H1 (cell line): ENCODE measurements at places on chromosomes 7 and 10. TPM values are rescaled to one million over a fixed set of nuclear protein-coding genes. Genes with fewer than 3 reads are reported as not detected.

DNA sequence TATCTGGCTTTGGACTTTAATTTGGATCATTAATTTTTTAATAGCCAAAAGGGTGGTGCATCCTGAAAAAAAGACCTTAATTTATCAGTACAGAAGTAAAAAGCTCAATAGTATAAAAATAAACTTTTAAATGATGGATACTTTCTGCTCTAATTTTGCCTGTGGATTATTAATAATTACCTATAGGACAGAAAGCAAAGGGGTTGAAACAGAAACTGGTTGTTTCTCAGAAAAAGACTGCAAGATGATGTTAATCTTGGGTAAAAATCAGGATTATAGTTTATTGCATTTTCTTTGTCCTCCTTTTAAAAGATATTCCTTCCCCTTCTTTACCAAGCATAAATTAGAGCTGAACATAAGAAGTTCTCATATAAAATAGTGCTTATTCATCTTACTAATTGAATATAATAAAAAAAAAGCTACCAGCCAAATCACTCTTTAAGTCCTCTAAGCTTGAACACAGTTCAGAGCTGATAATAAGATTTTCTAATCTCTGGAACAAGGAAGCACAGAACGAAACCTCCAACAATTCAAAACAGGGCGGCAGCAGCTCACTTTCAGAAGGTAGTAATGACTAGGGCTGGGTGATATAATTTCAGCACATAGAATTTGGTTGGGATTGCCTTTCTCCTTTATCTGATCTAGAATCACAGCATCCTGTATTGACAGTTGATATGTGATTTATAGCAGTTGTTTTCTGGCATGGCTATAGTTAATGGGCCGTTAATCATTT is 8.1 kb upstream of the GPR85 start:
- no peak for DNase-seq

- no peak for DNase-seq
These were observed 1.3 kb downstream of the SEC61G start for GRCh38 chr7:54757711-54758110.

- DNase-seq: no peak
These were observed 2.1 kb upstream of the ADAM8 start for GRCh38 chr10:133278577-133279265.

DNA sequence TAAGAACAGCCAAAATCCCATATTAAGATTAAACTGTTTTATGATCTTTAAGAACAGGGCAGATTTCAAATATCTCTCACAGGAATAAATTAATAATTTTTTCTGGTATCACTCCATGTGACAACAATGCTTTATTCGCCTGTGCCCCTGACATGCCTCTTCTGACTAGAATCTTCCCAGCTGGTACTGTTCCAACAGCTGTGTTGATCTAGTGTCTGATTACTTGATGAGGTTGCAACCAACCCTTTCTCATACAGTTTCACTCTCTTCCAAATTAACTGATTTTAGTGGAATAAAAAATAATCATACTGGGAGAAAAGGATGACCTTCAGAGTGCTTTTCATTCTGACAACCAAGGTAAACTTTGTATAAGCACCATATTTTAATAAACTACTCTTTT is 151.9 kb downstream of the CHRM2 start:
- no peak for DNase-seq

GRCh38 chr7:70703785-70704184 is 428.2 kb upstream of the GALNT17 start:
- DNase-seq: no peak

GRCh38 chr7:132030086-132030568 is 473.7 kb upstream of the PODXL start:
- no peak for DNase-seq

Gene HMX2
- 2.2 and 2.7 TPM in 2 replicates for polyA plus RNA-seq

Gene PLPP4
- 0.27 and 0.30 TPM in 2 replicates for polyA plus RNA-seq
